Caco-2 (cell line): ENCODE measurements at places on chromosomes 4 and X. TPM values are rescaled to one million over a fixed set of nuclear protein-coding genes. Genes with fewer than 3 reads are reported as not detected.
A peak's percentile ranks its signal among the peaks of the same experiment; 100 is the strongest.

GRCh38 chr4:160038615-160039014 is 935.7 kb downstream of the RAPGEF2 start:
- H3K4me1 ChIP-seq: no peaks in the 10 kb centered on the region
- no peak overlapping the region for H3K4me3 ChIP-seq
- H3K27me3 ChIP-seq: no peaks in the 10 kb centered on the region
- H3K27ac ChIP-seq: no peak overlapping the region
- DNase-seq: no peak

- no peak overlapping the region for H3K4me3 ChIP-seq
- no peaks in the 10 kb centered on the region for H3K36me3 ChIP-seq
- no peaks in the 10 kb centered on the region for H3K27me3 ChIP-seq
- no peak for DNase-seq
- no peak overlapping the region for H3K27ac ChIP-seq
- peaks cover 10% of the 10 kb centered on the region for H3K4me1 ChIP-seq
Observed at GRCh38 chr4:174538123-174538875, 16.0 kb upstream of the HPGD start.

GRCh38 chr4:2994917-2995316 is 31.5 kb downstream of the GRK4 start:
- H3K27me3 ChIP-seq: no peaks in the 10 kb centered on the region
- no peak overlapping the region for H3K27ac ChIP-seq
- DNase-seq: no peak
- no peaks in the 10 kb centered on the region for H3K4me1 ChIP-seq

- H3K4me1 ChIP-seq: no peaks in the 10 kb centered on the region
- DNase-seq: no peak
- no peaks in the 10 kb centered on the region for H3K27me3 ChIP-seq
- no peak overlapping the region for H3K4me3 ChIP-seq
- H3K36me3 ChIP-seq: no peaks in the 10 kb centered on the region
Observed at GRCh38 chrX:10401239-10401638, 219.1 kb downstream of the MID1 start.

GRCh38 chr4:3288571-3289094 is 4.2 kb upstream of the RGS12 start:
- H3K27me3 ChIP-seq: no peaks in the 10 kb centered on the region
- H3K4me1 ChIP-seq: no peaks in the 10 kb centered on the region
- no peak for DNase-seq
- H3K4me3 ChIP-seq: no peak overlapping the region

GRCh38 chr4:153784166-153784699 is 4.7 kb downstream of the SFRP2 start:
- H3K4me3 ChIP-seq: no peak overlapping the region
- no peak overlapping the region for H3K27ac ChIP-seq
- H3K4me1 ChIP-seq: no peaks in the 10 kb centered on the region
- no peaks in the 10 kb centered on the region for H3K36me3 ChIP-seq
- DNase-seq: no peak
- no peaks in the 10 kb centered on the region for H3K27me3 ChIP-seq

GRCh38 chrX:34880656-34881055 is 61.9 kb upstream of the FAM47B start:
- no peaks in the 10 kb centered on the region for H3K4me1 ChIP-seq
- no peak overlapping the region for H3K4me3 ChIP-seq
- DNase-seq: no peak
- no peak overlapping the region for H3K27ac ChIP-seq
- no peaks in the 10 kb centered on the region for H3K27me3 ChIP-seq
- H3K36me3 ChIP-seq: no peaks in the 10 kb centered on the region

DNA sequence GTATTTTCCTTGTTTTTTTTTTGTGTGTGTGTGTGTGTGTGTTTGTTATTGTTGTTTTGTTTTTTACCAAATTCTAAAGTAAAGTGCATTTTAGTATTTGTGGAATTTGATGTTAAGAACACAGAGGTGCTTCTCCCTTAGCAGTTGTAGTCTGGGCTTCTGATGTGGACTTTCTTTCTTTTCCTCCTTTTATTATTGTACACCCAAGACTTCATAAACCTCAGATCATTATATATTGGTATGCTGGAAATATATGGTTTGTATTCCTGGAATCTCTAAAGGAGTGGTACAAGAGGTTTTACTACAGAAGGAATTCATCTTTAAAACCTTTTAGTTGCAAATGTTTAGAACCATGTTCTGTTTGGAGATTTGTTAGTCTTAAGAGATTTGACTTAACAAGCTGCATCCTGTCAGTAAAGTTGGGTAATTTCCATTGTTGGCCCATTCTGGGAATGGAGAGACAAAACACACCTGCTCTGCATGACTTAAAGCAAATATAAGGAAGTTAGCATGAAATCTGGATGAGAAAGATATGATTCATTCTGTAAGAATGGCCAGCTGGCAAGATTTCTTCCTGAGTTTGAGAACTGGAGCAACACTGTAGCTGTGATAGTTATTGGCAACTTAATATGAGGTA is 64.0 kb downstream of the SMAD1 start:
- no peaks in the 10 kb centered on the region for H3K27me3 ChIP-seq
- no peaks in the 10 kb centered on the region for H3K36me3 ChIP-seq
- H3K4me1 ChIP-seq: peaks cover 10% of the 10 kb centered on the region; the same call in 1 of the 2 replicates
- no peak for DNase-seq

- H3K4me1 ChIP-seq: no peaks in the 10 kb centered on the region
- H3K27ac ChIP-seq: no peak overlapping the region
- no peak for DNase-seq
- H3K27me3 ChIP-seq: no peaks in the 10 kb centered on the region
- H3K4me3 ChIP-seq: no peak overlapping the region
Observed at GRCh38 chr4:14892563-14892962, 109.7 kb upstream of the CPEB2 start.

GRCh38 chr4:76251441-76252270 is at the start of gene FAM47E:
FAM47E (plus strand) TSS chr4:76251721; CDS start chr4:76251747, 26 bp downstream.
- H3K27ac ChIP-seq: peak within 1 kb of the TSS; percentile 96
- no peaks in the 10 kb centered on the region for H3K36me3 ChIP-seq
- H3K27me3 ChIP-seq: no peaks in the 10 kb centered on the region
- peaks cover 12% of the 10 kb centered on the region for H3K4me1 ChIP-seq
- DNase-seq: peak; percentile 86

- H3K36me3 ChIP-seq: no peaks in the 10 kb centered on the region
- no peaks in the 10 kb centered on the region; the same call in none of the 2 replicates for H3K27me3 ChIP-seq
- H3K27ac ChIP-seq: no peak overlapping the region
- DNase-seq: no peak
Observed at GRCh38 chr4:8079031-8079885, 79.4 kb downstream of the ABLIM2 start.

DNA sequence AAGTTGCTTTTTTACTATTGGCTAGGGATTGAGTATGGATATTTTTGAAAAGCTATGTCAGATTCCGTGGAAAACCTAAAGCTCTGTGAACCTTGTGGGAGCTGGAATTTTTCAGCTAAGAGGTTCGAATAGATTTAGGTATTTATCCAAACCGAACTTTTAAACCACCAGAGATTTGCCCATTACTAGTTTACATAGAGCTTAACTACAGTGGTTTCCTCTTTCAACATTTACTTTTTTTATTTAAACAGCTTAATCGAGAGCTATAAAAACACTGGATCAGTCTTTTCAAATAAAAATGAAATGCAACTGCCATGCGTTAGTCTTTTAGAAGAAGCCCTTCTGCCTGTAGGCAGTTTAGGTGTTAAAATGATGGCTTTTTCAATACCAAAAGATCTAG is 377.0 kb downstream of the RPA4 start:
- no peak overlapping the region for H3K4me3 ChIP-seq
- no peaks in the 10 kb centered on the region for H3K27me3 ChIP-seq
- DNase-seq: no peak
- H3K4me1 ChIP-seq: no peaks in the 10 kb centered on the region
- no peak overlapping the region for H3K27ac ChIP-seq

DNA sequence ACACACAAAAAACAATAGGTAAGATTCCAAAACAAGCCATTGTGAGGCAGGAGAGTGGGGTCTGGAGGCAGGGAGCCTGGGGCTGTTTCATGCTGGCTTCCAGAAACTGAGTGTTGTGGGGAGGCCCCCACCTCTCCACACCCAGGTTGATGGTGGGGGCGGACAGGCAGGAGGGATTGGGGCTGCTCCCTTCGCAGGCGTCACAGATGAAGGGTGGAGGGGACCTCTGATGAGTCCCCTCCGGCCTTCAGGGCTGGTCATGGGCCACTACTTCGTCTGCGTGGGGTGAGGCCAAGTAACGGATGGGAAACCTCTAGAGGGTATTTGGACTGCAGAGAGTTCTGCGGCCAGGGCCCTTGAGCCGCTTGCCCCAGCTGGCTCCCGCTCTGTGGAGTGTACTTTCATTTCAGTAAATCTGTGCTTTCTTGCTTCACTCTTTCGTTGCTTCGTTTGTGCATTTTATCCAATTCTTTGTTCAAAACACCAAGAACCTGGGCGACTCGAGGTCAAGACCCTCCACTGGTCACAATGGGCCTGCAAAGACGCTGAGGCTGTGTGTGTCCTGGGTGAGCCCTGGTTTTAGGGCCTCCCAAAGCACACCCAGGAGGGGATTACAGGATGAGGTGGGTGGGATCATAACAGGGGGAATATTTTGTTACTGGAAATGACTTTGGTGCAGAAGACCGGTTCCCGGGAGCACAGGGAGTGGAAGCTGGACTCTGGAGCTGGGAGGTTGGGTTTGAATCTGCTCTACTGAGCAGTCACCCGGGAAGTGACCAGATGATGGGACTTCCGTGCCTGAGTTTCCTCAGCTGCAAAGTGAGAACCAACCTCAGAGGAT is 83.7 kb upstream of the ADRA2C start:
- H3K27me3 ChIP-seq: no peaks in the 10 kb centered on the region
- no peaks in the 10 kb centered on the region for H3K36me3 ChIP-seq
- no peaks in the 10 kb centered on the region for H3K4me1 ChIP-seq

DNA sequence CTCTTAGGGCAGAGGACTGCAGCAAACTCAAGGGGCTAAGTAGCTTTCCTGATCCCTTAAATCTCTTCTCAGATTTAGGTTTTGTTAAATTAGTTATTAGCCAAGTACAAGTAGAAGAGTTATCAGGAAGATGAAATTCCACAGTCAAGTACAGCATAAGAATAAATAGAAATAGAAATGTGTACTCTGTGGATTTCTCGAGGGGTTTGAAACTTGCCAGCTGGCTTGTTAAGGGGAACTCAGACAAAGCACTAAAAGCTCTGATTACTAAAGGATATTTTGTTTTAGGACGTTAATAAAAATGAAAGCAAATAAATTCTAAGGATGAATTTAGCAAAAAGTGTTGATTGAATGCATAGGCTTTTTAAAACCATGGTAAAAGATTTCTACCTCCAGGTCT is 654.6 kb downstream of the RAPGEF2 start:
- no peak overlapping the region for H3K27ac ChIP-seq
- no peak for DNase-seq
- H3K36me3 ChIP-seq: no peaks in the 10 kb centered on the region
- no peaks in the 10 kb centered on the region for H3K27me3 ChIP-seq
- no peaks in the 10 kb centered on the region for H3K4me1 ChIP-seq
- no peak overlapping the region for H3K4me3 ChIP-seq

- no peaks in the 10 kb centered on the region for H3K36me3 ChIP-seq
- no peak overlapping the region for H3K4me3 ChIP-seq
- DNase-seq: no peak
- no peaks in the 10 kb centered on the region for H3K4me1 ChIP-seq
- no peak overlapping the region for H3K27ac ChIP-seq
Observed at GRCh38 chr4:186500721-186501304, 54.6 kb downstream of the MTNR1A start.

- no peaks in the 10 kb centered on the region for H3K4me1 ChIP-seq
- no peaks in the 10 kb centered on the region for H3K27me3 ChIP-seq
- DNase-seq: no peak
- no peak overlapping the region for H3K27ac ChIP-seq
- no peak overlapping the region for H3K4me3 ChIP-seq
Observed at GRCh38 chrX:75623535-75623934, 100.7 kb upstream of the ZDHHC15 start.

- no peaks in the 10 kb centered on the region for H3K4me1 ChIP-seq
- DNase-seq: no peak
- no peak overlapping the region for H3K27ac ChIP-seq
- no peaks in the 10 kb centered on the region for H3K27me3 ChIP-seq
- no peak overlapping the region for H3K4me3 ChIP-seq
- H3K36me3 ChIP-seq: no peaks in the 10 kb centered on the region
Observed at GRCh38 chr4:67988991-67989390, 25.7 kb upstream of the TMPRSS11A start.

- no peak for DNase-seq
- H3K27me3 ChIP-seq: no peaks in the 10 kb centered on the region
- H3K4me1 ChIP-seq: no peaks in the 10 kb centered on the region
- H3K4me3 ChIP-seq: no peak overlapping the region
- no peak overlapping the region for H3K27ac ChIP-seq
- no peaks in the 10 kb centered on the region for H3K36me3 ChIP-seq
Observed at GRCh38 chr4:27357283-27357682, 496.6 kb downstream of the STIM2 start.

DNA sequence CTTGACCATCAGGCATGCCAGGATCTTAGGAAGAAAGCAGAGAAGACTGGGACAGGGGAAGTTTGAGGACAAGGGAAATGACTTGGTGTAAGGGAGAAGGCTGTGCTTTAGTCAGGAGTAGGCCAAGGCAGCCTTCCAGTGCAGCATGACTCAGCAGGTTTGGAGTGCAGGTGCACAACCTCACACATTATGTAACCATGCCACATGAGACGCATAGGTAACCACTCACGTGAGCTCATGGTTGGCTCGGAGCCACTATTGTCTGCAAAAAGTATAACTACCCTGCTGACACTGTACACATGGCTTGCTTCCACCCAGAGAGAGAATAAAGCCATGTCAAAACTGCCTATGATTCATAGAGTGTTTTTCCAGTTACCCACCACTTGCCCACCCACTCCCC is 715.9 kb downstream of the SMARCA1 start:
- H3K27me3 ChIP-seq: no peaks in the 10 kb centered on the region
- no peak overlapping the region for H3K27ac ChIP-seq
- no peak overlapping the region for H3K4me3 ChIP-seq
- H3K4me1 ChIP-seq: no peaks in the 10 kb centered on the region
- no peak for DNase-seq
- no peaks in the 10 kb centered on the region for H3K36me3 ChIP-seq

DNA sequence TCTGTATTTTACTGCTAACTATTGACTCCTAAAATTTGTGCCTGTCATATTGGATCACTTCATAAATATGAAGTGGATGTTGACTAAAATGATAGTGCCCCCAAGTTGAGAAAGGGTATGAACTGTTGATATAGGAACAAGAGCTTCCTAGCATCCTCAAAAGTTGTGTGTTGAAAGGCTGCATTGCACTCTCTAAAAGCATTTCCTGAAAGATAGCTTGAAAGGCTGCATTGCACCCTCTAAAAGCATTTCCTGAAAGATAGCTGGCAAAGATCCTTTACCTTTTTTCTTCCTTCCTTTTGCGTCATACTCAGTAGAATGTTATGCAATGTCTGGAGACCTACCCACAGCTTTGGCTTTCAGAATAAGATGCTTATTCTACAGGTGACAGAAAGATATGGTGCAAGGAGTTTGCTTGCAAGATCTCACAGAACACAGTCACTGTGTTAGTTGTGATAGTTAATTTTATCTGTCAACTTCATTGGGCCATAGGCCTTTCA is 274.6 kb upstream of the GALNTL6 start:
- H3K4me1 ChIP-seq: no peaks in the 10 kb centered on the region
- no peak overlapping the region for H3K27ac ChIP-seq
- H3K27me3 ChIP-seq: no peaks in the 10 kb centered on the region
- H3K36me3 ChIP-seq: no peaks in the 10 kb centered on the region

The MEPE gene
- not detected in 2 replicates for total RNA-seq

The CPLX1 gene
- 20.5 and 20.9 TPM in 2 replicates for total RNA-seq

The HTN1 gene
- not detected in 2 replicates for total RNA-seq

The TASL gene
- not detected in 2 replicates for total RNA-seq

The AWAT2 gene
- not detected in 2 replicates for total RNA-seq

The CYLC1 gene
- total RNA-seq: not detected in 2 replicates

The UNC5C gene
- not detected in 2 replicates for total RNA-seq

The RTL3 gene
- total RNA-seq: not detected in 2 replicates

The AKAP14 gene
- not detected in 2 replicates for total RNA-seq

The CXorf66 gene
- total RNA-seq: not detected in 2 replicates
